Effector CD4-positive, alpha-beta T cell (primary cell): ENCODE measurements at places on chromosomes 1 and 21.

GRCh38 chr1:62637392-62638105, 40.2 kb downstream of the ANGPTL3 start:
- DNase-seq = no peak

GRCh38 chr1:212178851-212179250, 106.4 kb upstream of the PPP2R5A start:
- DNase-seq = no peak

GRCh38 chr21:45802425-45802824, 158.9 kb downstream of the PCBP3 start:
- DNase-seq = no peak

- DNase-seq = no peak
Measured at GRCh38 chr1:174367892-174368291, 79.9 kb upstream of the GPR52 start.

DNA sequence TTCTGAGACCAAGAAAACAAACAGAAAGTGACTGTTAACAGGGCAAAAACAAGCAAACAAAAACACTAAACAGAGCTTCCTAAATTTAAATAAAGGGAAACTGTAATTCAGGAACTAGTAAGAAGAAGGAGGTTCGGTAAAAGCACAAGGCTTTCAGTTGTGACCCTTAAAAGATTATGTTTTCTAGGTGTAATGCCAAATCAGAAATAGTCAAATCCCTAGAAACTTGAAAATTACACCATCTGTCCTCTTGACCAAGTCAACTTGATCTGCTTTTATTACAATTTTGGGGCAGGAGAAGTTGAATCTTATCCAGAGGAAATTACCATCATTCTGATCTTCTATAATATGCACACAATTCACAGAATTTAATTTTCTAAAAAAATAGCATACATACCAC, 754.0 kb upstream of the ADGRL4 start:
- no peak for DNase-seq

GRCh38 chr1:67468066-67468718, 38.0 kb upstream of the SERBP1 start:
- no peak for DNase-seq
